H1 (cell line): ENCODE measurements at places on chromosomes 2 and 18.

DNA sequence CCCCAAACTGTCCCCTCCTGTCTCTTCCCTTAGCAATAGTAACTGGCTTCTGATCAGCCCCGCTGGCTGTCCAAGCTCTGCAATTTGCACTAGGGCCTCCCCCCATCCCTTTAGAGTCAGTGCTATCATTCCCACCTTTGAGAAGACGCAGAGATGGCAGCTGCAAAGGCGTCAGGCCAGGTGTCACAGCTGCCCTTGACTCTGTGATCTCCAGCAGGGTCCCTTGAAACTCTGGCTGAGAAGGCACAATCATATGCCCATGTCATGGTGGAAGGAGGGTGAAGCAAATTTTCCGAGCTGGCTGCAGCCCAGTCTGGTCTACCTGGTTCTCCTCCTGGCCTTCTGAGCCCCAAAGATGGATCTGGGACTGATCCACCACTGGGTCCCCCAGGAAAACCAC lies 49.2 kb upstream of the TEX51 start:
- no peak for DNase-seq

- DNase-seq, result no peak
These were observed 161.3 kb downstream of the UBE2E3 start for GRCh38 chr2:181141676-181142075.

GRCh38 chr2:53114582-53114981 lies 653.0 kb upstream of the CHAC2 start:
- no peak for DNase-seq

GRCh38 chr2:45278365-45279078 lies 269.3 kb upstream of the SIX2 start:
- DNase-seq, result no peak

- no peak for DNase-seq
These were observed 370.7 kb upstream of the MEX3C start for GRCh38 chr18:51568151-51568550.

- no peak for DNase-seq
These were observed 23.2 kb downstream of the SPEG start for GRCh38 chr2:219457784-219458369.

- DNase-seq, result no peak
These were observed 315.6 kb downstream of the SETBP1 start for GRCh38 chr18:44996261-44996660.

- no peak for DNase-seq
These were observed 97.4 kb upstream of the DDX18 start for GRCh38 chr2:117717072-117717471.

- DNase-seq, result peak; percentile 57
These were observed 647 bp downstream of the PSME4 start for GRCh38 chr2:53969968-53970723.

- DNase-seq, result no peak
These were observed 336.1 kb downstream of the OSR1 start for GRCh38 chr2:19022334-19022733.

- no peak for DNase-seq
These were observed 114.1 kb downstream of the RIF1 start for GRCh38 chr2:151523850-151524249.

GRCh38 chr2:117718048-117718447 lies 96.4 kb upstream of the DDX18 start:
- no peak for DNase-seq
